AG08395 (cell line): ENCODE measurements at places on chromosomes 1 and 21.

DNA sequence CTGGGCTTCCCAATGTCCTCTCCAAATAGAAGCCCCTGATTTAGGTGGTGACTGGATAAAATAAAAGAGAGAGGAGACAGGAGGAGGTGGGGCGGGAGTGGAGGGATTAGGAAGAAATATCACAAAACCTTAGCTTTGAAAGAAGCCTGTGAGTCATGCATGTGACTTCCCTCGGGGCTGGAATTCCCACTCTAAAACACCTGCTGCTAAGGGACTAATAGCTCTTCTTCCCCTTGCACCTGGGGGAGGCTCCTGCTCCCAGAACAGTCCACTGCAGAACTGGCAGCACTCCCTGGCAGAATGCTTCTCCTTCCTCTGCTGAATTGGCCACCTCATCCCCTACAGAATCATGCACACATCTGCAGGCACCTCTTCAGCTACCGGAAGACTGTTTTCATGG is 207.2 kb downstream of the ATG4C start:
- no peak for DNase-seq

- DNase-seq: no peak
Observed at GRCh38 chr1:40944326-40944725, 35.2 kb upstream of the CTPS1 start.

DNA sequence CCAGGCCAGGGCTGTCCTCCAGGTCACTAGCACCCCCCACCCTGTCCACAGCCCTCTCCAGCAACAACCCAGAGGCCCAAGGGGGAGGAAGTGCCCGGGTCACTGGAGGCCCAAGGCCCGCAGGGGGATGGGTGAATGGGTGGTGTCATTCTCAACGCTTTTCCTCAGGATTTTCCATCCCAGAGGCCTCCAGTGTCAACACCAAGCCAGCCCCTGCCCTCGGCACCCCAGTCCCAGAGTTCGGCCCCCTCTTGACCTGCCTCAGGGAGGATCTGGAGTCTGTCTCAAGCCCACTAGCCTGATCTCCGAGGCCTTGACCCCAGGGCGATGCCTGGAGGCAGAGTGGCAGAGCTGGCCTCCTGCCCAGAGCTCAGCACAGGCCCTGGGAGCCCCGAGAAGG is 5.1 kb downstream of the TMEM82 start:
- no peak for DNase-seq

- no peak for DNase-seq
Observed at GRCh38 chr1:245409341-245410195, 254.8 kb downstream of the KIF26B start.

GRCh38 chr1:55320891-55321290 is 105.7 kb upstream of the USP24 start:
- no peak for DNase-seq

- peak; percentile 24 for DNase-seq
Observed at GRCh38 chr1:37673920-37674319, 18.4 kb upstream of the CDCA8 start.

DNA sequence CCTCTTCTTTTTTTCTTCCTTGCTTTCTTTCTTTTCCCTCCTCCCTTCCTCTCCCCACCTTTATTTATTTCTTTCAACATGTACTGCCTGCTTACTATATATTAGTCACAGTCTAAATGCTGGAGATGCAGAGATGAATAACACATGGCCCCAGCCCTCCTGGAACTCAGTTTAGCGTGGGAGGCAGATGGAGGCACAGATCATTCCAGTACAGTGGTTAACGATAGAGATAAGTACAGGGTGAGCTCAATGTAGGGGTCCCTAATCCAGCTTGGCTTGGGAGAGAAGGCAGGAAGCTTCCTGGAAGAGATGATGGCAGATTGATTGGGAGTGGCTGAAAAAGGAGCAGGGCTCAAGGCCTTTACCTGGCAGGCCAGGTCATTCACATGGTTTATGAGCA is 55.6 kb upstream of the PPP2R5A start:
- DNase-seq: peak; percentile 49

GRCh38 chr1:57518496-57518895 is 94.6 kb upstream of the DAB1 start:
- no peak for DNase-seq

DNA sequence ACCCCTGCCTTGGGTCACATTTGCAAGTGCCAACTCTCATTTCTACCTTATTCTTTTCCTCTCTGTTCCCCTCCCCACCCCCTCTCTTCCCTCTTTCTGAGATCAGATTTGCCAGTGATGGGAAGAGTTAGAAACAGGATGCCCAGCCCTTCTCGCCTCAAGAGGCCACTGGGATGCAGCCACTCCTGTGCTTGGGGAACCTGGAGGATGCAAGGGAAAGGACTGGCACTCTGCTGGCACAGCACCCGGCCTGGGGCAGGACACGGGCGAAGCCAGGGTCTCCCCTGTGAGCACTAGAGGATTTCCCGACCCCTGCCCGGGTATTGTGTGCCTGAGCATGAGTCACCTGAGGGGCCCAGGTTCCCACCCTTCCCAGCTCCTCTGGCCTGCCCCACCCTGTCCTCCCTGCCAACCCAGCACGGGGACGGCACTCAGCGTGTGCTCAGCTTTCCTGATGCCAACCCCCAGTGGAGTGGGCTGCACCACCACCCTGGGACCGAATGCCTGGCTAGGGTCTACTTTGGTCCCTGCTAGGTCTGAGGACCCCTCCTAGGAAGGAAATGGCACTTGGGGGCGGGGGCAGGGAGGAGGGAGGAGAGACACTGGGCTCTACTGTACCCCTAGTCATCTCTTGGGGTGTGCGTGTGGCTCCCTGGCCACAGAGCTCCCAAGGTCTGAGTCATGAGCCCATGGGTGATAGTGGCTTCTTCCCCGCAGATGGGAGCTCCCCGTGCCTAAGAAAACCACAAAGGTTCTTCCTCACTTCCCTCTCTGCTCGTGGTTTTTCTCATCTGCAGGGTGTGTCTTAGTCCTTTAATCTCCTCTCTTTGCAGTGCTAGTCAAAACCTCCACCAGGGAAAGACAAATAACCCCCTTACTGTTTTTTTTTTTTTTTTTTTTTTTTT is 12.4 kb downstream of the LMNA start:
- peak; percentile 67 for DNase-seq

DNA sequence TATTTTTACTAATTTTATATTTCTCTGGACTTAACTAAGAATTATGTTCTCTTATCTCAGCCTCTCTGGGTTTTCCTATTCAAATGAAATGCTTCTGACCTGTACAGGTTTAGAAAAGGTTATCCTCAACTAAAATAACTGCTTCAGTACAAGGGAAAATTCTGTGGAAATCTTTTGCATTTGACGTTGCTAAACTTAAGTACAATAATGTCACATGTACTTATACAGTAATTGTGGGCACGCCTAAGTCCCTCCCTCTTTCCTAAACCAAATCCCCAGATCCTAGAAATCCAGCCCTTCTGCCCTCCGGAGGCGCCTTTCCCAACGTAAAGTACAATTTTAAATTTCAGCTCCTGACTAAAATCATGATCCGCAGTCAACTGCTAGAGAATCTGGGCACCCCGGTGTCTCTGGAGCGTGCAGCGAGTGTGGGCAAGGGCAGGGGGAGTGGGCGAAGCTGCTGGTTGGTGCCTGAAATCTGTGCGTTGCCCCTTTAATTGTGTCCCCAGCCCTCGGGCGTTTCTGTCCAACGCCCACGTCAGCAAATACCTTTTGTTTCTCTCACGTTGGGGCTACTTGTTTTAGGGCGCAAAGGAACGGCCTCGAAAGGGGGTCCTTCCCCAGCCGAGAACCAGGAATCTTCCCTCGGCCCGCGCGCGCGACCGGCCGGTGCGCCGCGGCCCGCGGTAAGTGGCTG is at the start of gene ZBTB8A:
Gene ZBTB8A, plus strand, starts transcription at position 541 of the 697 bp plus-strand sequence. CDS start 53,505 bp downstream, outside the sequence.
- peak; percentile 69 for DNase-seq

DNA sequence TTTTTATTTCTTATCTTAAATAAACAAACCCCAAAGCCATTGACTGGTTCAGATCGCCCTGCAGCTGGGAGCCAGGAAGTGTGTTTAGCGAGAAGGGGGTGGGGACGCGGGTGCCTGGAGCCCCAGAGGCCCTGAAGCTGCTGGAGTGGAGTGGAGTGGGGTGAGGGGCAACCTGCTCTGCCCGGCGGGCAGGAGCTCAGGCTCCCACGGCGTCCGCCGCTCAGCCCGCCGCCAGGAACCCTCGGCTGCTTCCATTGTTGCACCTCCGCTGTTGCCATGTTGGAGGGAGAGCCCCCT is 673 bp downstream of the PIK3C2B start:
- no peak for DNase-seq

- DNase-seq: peak; percentile 43
Observed at GRCh38 chr1:6967431-6968111, 182.3 kb downstream of the CAMTA1 start.

- DNase-seq: peak; percentile 16
Observed at GRCh38 chr1:42439940-42440339, 15.9 kb downstream of the ZMYND12 start.

GRCh38 chr21:39561140-39561539 is 51.6 kb upstream of the B3GALT5 start:
- DNase-seq: no peak

DNA sequence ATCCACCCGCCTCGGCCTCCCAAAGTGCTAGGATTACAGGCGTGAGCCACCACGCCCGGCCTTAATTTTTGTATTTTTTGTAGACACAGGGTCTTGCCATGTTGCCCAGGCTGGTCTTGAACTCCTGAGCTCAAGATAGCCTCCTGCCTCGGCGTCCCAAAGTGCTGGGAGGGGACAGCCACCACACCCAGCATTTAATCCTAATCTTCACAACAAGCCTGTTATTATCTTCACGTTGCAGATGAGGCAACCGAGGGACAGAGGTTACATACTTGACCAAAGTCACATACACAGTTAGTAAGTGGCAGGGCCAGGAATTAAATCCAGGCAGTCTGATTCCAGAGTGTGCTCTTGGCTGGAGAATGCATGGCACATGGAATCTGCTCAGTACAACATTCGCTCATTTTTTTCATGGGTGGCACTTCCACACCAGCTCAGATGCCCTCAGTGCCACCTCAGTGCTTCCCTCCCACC is 4.8 kb upstream of the GPR37L1 start:
- DNase-seq: no peak

DNA sequence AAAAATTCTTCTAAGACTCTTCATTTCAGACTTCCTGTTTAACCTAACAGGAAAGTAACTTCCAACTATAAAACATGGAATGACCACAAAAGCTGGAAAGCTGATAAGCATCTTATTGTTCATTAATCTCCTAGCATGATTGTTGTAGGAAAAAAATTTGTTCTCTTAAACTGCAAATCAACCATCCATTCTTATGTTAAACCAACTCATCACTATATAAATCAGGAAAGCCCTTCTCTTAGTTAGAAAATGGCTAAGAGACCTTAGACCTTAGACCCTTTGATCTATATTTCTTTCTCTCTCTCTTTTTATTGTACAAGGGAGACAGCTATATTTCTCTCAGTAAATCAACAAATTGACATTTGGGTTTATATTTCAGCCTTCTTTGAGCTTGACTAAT is 101.4 kb downstream of the UBE2U start:
- DNase-seq: no peak

DNA sequence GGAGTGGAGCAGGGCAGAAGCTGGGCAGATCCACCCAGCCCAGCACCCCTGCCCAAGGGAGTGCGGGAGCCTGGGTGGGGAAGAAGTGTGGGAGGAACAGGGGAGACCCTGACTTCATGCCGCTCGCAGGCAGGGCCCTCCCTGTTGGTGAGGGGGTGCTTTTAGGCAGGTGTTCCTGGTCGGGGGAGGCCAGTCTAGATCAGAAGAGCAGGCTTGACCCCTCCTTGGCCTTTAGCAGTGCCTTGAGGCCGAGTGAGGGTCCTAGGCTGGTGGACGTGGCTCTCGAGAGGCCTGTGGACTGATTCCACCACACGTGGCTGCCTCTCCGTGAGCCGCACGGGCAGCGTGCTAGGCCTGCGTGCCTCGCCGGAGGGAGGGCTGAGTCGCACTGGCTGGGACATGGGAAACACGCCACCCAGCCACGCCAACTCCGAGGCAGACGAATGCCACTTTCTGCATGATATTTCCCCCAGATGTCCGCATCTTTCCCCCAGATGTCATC is 19.4 kb upstream of the COL18A1 start:
- DNase-seq: no peak

GRCh38 chr1:20405893-20406604 is 80.0 kb downstream of the CAMK2N1 start:
- peak; percentile 73 for DNase-seq

DNA sequence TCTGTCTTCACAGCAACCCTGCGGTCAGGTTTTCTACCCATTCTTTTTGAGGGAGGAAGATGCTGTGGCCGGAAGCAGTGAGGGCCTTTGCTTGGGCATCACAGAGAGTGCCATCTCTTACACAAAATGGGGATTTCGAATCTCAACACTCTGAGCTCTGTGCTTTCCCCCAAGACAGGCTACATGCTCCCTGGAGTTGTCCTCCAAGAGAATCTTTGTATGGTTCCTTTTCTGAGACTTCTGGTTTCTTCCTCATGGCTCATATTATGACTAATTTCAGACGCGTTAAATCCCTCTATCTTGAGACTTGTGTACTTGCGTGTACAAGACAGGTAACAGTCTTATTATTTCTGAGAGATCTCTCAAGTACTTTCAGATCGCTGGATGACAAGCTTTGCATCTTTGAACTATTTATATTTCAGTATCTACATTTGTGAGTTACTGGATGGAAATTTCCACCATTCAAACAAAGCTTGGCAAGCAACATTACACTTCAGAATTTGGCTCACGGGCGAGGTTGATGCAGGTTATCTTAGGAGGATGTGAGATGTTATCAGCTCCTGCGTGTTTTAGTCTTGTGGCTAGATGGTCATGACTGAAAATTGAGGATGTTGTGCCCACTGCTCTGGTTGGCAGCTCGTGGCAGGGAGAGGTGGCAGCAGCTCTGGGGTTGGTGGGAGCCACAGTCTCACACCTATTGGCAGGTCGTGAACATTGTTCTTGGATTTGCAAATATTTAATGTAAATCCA is 19.4 kb downstream of the ABCG1 start:
- no peak for DNase-seq

DNA sequence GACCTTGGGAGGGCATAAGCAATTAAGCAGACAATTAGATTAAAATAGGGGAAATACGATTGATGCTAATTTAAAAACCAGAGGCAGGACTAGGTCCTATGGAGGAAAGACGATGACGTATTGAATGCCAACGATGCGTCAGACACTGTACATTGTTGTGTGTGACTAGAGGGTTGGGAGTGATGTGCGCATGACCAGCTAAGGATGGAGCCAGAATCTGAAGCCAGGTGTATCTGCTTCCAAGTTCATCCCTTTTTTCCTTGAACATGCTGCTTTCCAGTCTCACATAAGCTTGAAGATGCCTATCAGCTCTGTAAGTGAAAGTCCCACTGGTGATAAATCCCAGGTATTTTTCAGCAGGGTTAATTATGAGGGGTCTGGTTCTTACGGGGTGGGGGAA is 576.2 kb downstream of the MATN1 start:
- no peak for DNase-seq

DNA sequence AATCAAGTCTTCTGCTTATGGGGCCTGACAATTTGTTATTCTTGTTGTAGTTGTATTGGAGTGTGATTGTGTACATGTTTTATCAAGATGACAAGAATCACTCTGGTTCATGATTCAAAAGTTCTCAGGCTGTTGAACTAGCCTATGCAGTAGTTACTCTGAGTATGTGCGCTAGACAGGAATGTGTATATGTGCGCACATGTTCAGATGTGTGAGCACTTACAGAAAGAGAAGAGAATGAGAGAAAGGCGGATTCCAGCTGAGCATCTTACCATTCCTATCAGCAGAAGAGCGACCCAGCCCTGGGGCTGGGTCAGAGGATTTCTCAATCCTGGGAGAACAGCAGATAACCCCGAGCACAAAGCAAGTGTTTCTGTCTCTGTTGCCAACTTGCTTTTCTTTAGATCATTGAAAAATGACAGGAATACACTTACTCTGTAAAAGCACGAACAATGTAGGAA is 110.8 kb upstream of the HOOK1 start:
- no peak for DNase-seq

- peak; percentile 22 for DNase-seq
Observed at GRCh38 chr1:102852613-102853012, 255.7 kb downstream of the COL11A1 start.

GRCh38 chr21:39084979-39085729 is 98.1 kb downstream of the PSMG1 start:
- no peak for DNase-seq
